Adipose tissue (tissue), 3 donors: ENCODE measurements at places on chromosomes 4 and X. TPM values are rescaled to one million over a fixed set of nuclear protein-coding genes. Genes with fewer than 3 reads are reported as not detected.

ASB9 gene
- 13.2 TPM for polyA plus RNA-seq

GPRASP1 gene
- polyA plus RNA-seq: 1.6 TPM

ACSL1 gene
- 1,419 TPM for polyA plus RNA-seq

HSD17B13 gene
- 0.40 TPM for polyA plus RNA-seq

LDOC1 gene
- 10.7 TPM for polyA plus RNA-seq

USP51 gene
- polyA plus RNA-seq: 0.48 TPM

WNK3 gene
- 0.45 TPM for polyA plus RNA-seq

USP17L25 gene
- not detected for polyA plus RNA-seq

UCP1 gene
- polyA plus RNA-seq: 0.56 TPM

YY2 gene
- 0.47 TPM for polyA plus RNA-seq

UPF3B gene
- polyA plus RNA-seq: 6.0 TPM

SLC10A7 gene
- polyA plus RNA-seq: 4.5 TPM
